ENCODE measurements at places on chromosomes 6 and 20. TPM values are rescaled to one million over a fixed set of nuclear protein-coding genes. Genes with fewer than 3 reads are reported as not detected.

Gene WRNIP1
- 66.0 TPM for total RNA-seq

Gene LTB
- total RNA-seq: not detected

Gene GUCA1A
- not detected for total RNA-seq

DNA sequence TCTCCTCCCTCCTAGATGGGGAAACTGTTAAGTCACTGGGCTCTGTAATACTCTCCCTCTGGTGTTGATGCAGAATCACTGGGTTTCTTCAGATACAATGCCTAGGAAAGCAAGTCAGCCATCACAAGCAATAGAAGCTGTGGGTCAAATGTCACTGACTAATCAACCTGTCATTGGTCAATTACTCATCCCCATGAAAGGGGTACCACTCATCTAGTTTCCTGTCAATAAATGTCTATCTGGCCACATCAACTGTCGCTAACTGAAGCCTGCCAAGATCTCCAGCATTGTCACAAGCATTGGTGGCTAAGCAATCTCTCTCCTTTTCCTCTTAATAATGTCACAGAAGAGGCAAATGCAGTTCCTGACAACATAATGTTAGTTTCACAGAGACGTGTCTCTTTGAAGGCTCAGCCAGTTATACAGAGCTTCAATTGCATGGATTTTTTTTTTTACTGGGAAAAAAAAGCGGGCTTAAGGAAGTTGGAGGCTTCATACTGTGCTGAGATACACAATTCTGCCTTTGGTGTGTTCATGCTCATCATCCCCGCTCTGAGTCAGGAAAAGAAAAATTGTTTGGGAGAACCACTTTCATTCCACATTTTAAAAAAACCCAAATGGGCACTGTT is 355.9 kb downstream of the BTBD9 start:
- DNase-seq: no peak
- no peaks in the 10 kb centered on the region for H3K36me3 ChIP-seq
- no peaks in the 10 kb centered on the region for H3K4me1 ChIP-seq
- H3K4me3 ChIP-seq: no peak overlapping the region

Gene PDYN
- not detected for total RNA-seq

DNA sequence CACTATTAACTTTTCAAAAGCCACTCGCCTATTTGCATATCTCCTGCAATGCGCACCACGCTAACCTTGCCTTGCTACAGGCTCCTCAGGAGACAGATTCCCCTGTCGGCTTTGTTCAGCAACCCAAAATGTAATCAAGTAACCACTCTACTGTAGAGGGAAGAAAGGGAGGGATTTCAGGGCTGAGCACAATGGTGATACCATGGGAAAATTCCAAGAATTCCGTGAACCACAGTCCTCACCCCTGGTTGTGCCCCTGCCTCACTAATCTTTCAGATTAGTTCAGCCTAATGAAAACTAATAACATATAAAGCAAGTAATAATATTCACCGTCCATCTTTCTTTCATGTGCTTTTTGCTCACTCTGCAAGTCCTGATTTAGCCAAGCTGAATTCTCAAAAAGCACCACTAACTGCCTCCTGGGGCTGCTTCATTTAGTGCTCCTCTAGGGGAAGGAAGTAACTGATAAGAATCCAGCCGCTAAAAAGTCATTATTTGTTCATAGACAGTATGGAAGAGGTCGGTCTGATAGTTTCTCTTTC is 6.6 kb downstream of the CITED2 start:
- H3K27ac ChIP-seq: no peak overlapping the region
- no peak overlapping the region for H3K4me3 ChIP-seq
- no peaks in the 10 kb centered on the region for H3K27me3 ChIP-seq
- DNase-seq: no peak
- peaks cover 24% of the 10 kb centered on the region for H3K4me1 ChIP-seq

- no peaks in the 10 kb centered on the region for H3K36me3 ChIP-seq
- H3K27ac ChIP-seq: no peak overlapping the region
- H3K27me3 ChIP-seq: peaks cover 46% of the 10 kb centered on the region
- no peaks in the 10 kb centered on the region for H3K4me1 ChIP-seq
These were observed 27.9 kb downstream of the NTSR1 start for GRCh38 chr20:62736407-62737071.

Gene HLA-DPB1
- total RNA-seq: 27.4 TPM

Gene PRDM13
- total RNA-seq: not detected

GRCh38 chr6:64270083-64270482 is 634.5 kb downstream of the PHF3 start:
- H3K4me3 ChIP-seq: no peak overlapping the region
- no peaks in the 10 kb centered on the region for H3K4me1 ChIP-seq
- H3K36me3 ChIP-seq: no peaks in the 10 kb centered on the region
- no peak overlapping the region for H3K27ac ChIP-seq

Gene SCGN
- total RNA-seq: not detected

DNA sequence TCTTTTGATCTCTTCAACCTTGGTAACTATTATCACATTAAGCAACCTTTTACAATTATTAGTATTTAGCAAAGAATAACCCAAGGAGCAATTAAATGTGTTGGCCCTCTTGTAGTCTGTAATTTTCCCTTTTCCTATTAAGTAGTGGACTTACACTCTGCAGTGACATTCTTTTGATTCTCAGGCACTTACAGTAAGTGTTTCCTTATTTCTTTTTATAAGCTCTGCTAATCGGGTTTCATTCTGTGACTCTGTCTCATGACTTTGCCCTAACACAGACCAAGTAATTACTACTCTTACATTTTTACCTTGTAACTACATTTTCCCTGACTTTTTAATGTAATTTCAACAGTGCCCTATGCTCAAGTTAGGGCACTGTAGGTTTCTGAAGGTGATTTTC is 104.0 kb upstream of the EPHA7 start:
- no peaks in the 10 kb centered on the region for H3K36me3 ChIP-seq
- no peaks in the 10 kb centered on the region for H3K27me3 ChIP-seq
- H3K4me1 ChIP-seq: no peaks in the 10 kb centered on the region

GRCh38 chr6:129453073-129453472 is 256.9 kb downstream of the ARHGAP18 start:
- H3K4me3 ChIP-seq: no peak overlapping the region
- no peaks in the 10 kb centered on the region for H3K27me3 ChIP-seq
- DNase-seq: no peak
- no peaks in the 10 kb centered on the region for H3K36me3 ChIP-seq
- no peak overlapping the region for H3K27ac ChIP-seq

- H3K27me3 ChIP-seq: no peaks in the 10 kb centered on the region
- no peak overlapping the region for H3K27ac ChIP-seq
- H3K4me1 ChIP-seq: no peaks in the 10 kb centered on the region
These were observed 20.1 kb upstream of the NOL4L start for GRCh38 chr20:32605167-32605656.

DNA sequence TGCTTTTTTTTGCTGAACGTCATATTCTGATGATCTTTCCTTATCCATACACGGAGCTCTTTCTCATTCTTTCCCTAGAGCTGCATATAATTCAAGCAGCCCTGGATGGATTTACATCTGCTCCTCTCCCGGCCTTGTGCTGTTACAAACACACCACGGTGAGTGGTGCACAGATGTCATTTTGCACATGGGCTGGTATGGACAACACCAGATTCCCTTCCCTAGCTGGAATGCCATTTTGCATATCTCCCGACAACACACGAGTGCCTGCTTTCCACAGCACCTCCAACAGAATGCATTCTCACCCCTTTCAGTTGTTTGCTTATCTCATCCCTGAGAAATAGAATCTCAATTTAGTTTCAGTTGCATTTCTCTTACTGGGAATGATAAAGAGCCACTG is 69.5 kb upstream of the AFDN start:
- no peak for DNase-seq
- no peaks in the 10 kb centered on the region for H3K36me3 ChIP-seq
- H3K4me1 ChIP-seq: peaks cover 7% of the 10 kb centered on the region
- no peak overlapping the region for H3K4me3 ChIP-seq

DNA sequence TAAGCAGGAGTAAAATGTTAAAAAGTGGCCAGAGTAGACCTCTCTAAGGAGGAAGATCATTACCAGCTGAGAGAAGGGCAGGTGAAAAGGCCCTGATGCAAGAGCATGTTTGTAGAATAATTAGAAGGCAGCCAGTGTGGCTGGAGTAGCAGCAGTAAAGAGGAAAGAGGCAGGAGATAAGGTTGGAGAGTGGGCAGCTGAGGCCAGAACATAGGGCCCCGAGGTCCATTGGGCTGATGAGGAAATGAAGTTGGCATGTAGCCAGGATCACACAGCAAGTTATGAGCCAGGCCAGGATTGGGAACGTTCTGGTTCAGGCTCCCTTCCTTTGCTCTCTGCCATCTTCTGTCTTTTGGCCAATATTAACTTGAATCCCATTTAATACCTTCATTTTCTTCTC is 51.6 kb downstream of the RALY start:
- H3K4me3 ChIP-seq: no peak overlapping the region
- DNase-seq: peak; percentile 35
- no peaks in the 10 kb centered on the region for H3K27me3 ChIP-seq
- peaks cover 87% of the 10 kb centered on the region for H3K4me1 ChIP-seq
- peak overlapping the region; percentile 26 for H3K27ac ChIP-seq

- no peak overlapping the region for H3K4me3 ChIP-seq
- H3K4me1 ChIP-seq: no peaks in the 10 kb centered on the region
- no peaks in the 10 kb centered on the region for H3K36me3 ChIP-seq
- H3K27ac ChIP-seq: no peak overlapping the region
- peak; percentile 4 for DNase-seq
- H3K27me3 ChIP-seq: no peaks in the 10 kb centered on the region
These were observed 128.3 kb downstream of the TAF4 start for GRCh38 chr20:61937146-61937962.

- H3K36me3 ChIP-seq: no peaks in the 10 kb centered on the region
- DNase-seq: no peak
- H3K4me1 ChIP-seq: peaks cover 4% of the 10 kb centered on the region
- H3K27ac ChIP-seq: no peak overlapping the region
- no peaks in the 10 kb centered on the region for H3K27me3 ChIP-seq
- H3K4me3 ChIP-seq: no peak overlapping the region
These were observed 8.4 kb upstream of the NSFL1C start for GRCh38 chr20:1474817-1475603.

DNA sequence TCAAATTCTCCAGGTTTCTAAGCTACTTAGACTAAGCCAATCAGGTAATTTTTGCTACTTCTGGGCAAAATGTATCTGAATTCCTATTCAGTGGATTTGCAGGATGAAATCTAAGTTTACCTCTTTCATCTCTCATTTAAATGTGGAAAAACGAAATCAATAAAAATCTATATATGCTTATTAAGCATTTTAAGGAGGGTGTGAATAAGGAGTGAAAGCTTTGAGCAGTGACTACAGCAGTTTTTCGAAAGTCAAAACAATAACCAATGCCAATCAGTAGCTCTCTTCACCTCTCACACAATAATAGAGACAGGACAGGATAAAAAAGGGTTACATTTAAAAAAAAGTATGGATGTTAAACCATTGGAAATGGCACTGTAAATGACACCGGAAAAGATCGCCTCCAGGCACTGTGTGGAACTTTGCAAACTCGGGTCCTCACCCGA is 476 bp upstream of the BCKDHB start:
- H3K36me3 ChIP-seq: no peaks in the 10 kb centered on the region
- H3K27me3 ChIP-seq: no peaks in the 10 kb centered on the region
- no peak for DNase-seq
- peak overlapping the region; percentile 87 for H3K27ac ChIP-seq
- H3K4me3 ChIP-seq: peak overlapping the region; percentile 81
- H3K4me1 ChIP-seq: peaks cover 5% of the 10 kb centered on the region

DNA sequence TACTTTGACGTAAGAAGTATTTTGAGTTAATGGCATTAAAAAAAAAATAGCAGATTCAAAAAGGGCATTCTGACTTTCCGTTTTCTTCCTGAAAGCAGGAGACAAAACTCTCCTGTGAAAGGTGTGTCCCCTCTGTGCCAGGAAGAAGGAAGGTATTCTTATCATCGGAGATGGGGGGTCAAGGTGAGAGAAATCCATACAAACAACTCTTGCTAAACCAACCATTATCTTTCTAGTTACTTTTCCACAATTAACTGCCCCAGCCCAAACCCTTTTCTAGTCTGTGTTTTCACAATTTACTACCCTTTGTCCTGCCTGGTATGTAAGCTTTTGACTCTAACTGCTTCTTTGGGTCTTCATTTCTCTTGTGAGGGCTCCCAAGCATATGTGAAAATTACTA is 717.3 kb downstream of the EPM2A start:
- H3K36me3 ChIP-seq: no peaks in the 10 kb centered on the region
- no peak overlapping the region for H3K27ac ChIP-seq
- H3K4me1 ChIP-seq: peaks cover 6% of the 10 kb centered on the region

Gene ZSCAN16
- 3.5 TPM for total RNA-seq

Gene ELOVL4
- 0.15 TPM for total RNA-seq

DNA sequence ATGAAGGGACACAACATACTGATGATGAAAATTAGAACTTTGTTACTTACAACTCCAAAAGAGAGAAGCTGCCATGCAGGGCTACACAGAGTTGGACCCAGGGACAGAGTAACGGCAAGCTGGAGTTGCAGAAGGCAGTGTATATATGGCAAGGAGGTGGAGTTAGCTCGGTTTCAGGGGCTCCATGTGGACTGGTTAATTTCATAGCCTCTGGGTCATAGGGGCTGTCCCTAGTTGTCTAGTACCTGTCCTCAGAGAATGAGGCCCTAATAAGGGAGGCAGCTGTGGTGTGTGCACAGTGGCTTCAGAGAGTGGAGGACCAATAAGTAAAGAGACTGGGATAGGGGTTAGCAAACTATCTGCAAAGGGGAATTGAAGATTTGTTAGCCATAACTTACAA is 7.9 kb upstream of the ZSCAN12 start:
- H3K27ac ChIP-seq: no peak overlapping the region
- H3K36me3 ChIP-seq: no peaks in the 10 kb centered on the region

- H3K4me1 ChIP-seq: no peaks in the 10 kb centered on the region
- H3K27ac ChIP-seq: no peak overlapping the region
- H3K36me3 ChIP-seq: peaks cover 3% of the 10 kb centered on the region
- no peak overlapping the region for H3K4me3 ChIP-seq
- H3K27me3 ChIP-seq: no peaks in the 10 kb centered on the region
- no peak for DNase-seq
These were observed 32.1 kb downstream of the TXNDC5 start for GRCh38 chr6:7878401-7878964.

Gene SNAI1
- total RNA-seq: 1.3 TPM

Gene PPIL6
- total RNA-seq: 1.1 TPM

GRCh38 chr6:1916334-1917070 is 306.8 kb downstream of the FOXC1 start:
- H3K27me3 ChIP-seq: no peaks in the 10 kb centered on the region
- H3K27ac ChIP-seq: no peak overlapping the region
- no peaks in the 10 kb centered on the region for H3K36me3 ChIP-seq
- no peaks in the 10 kb centered on the region for H3K4me1 ChIP-seq

Gene GPSM3
- total RNA-seq: not detected

Gene PPP1R3G
- not detected for total RNA-seq

GRCh38 chr6:154909821-154910220 is 85.3 kb upstream of the TIAM2 start:
- H3K27me3 ChIP-seq: no peaks in the 10 kb centered on the region
- DNase-seq: no peak
- H3K4me1 ChIP-seq: no peaks in the 10 kb centered on the region
- H3K36me3 ChIP-seq: peaks cover 6% of the 10 kb centered on the region
- H3K27ac ChIP-seq: no peak overlapping the region

DNA sequence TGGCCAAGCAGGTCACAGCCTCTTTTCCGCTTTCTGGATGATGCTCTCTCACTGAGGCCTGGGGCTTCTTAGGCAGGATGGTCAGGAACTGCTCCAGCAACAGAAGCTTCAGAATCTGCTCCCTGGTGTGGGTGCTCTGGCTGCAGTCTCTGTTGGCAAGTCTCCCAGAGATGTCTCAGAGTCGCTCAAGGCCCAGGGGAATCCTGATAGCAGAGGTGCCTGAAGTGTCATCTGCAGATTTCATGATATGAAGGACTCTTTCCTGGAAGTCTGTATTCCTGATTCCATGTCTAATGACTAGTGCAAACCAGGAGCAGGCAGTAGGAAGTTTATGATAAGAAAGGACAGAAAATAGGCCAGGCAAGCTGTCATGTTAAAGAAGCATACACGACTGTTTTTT is 20.3 kb downstream of the ZSCAN31 start:
- H3K4me1 ChIP-seq: no peaks in the 10 kb centered on the region
- H3K36me3 ChIP-seq: no peaks in the 10 kb centered on the region
- H3K27ac ChIP-seq: no peak overlapping the region
- DNase-seq: no peak
- H3K4me3 ChIP-seq: no peak overlapping the region

Data from gastrocnemius medialis (tissue), 4 donors.